ENCODE measurements at places on chromosomes 7 and 10.

DNA sequence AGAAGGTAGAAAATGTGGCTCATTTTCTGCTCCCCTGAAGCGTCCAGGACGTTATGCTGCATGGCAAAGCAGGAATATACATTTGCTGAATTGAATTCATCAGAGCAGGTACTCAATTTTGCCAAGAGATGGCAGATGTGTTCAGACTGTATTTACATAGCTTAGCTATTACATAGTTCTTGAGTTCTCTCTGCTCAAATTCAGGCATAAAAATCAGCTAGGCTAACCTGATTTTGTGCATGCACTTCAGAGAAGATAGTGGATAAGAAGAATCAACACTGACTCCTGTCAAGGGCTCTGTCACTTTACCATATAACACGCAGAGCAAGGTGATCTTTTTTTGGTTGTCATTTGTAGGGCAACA is 209.2 kb upstream of the FAM3C start:
- DNase-seq: no peak

- no peak for DNase-seq
Observed at GRCh38 chr7:101985903-101986734, 168.7 kb downstream of the CUX1 start.

DNA sequence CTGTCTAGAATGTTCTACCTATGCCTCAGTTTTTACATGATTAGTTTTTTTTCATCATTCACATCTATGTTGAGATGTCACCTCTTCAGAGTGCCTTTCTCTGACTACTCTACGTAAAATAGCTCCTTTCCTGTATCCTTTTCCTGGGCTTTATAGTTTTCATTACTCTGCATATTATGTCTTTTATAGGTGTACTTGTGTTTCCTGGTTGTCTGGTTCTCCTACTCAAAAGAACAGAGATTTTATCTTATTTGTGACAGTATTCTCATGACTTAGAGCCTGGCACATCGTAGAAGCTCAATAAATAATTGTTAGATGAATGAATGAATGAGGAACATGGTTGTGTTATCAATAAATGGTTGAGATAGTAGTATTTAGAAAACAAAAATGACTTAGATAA is 17.9 kb downstream of the STEAP1 start:
- no peak for DNase-seq

DNA sequence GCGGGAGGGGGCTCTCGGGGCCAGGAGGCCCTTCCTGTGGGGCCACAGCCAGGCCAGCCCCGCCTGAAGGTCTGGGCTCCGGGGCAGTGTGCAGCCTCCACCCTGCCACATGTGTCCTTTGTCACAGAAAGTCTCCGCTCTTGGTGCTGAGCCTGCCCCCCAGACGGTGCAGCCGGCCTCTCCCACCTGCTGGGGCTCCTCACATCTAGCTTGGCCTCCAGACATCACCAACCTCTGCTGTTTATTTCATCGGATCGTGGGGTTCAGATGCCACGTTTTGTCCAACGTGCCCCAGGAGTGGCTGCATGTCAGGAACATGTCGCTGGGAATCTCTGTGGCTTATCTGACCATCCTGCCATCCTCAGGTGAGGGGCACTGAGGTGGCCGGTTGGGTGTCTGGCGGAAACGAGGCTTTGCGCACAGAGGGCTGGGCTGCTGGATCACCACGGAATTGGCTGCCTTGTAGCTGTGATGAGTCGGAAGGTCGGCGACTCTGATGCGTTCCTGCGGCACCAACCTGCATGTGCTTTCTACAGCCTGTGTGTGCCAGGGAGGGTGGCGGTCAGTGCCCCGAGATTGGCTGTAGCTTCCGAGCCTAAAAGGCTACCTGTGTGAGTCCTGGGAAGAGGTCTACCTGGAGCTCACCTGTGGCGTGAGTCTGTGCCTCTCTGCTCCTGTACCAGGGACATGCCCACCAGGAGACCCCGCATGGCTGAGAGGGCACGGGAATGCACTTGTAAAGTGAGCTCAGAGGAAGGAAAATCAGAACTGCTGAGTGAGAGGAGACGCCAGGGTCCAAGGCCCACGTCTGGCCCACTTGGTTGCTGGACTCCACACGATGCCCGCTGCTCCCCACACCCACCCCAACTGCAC is 316.4 kb downstream of the DNAJB6 start:
- DNase-seq: no peak

GRCh38 chr7:135853499-135853898 is 104.9 kb upstream of the FAM180A start:
- no peak for DNase-seq

DNA sequence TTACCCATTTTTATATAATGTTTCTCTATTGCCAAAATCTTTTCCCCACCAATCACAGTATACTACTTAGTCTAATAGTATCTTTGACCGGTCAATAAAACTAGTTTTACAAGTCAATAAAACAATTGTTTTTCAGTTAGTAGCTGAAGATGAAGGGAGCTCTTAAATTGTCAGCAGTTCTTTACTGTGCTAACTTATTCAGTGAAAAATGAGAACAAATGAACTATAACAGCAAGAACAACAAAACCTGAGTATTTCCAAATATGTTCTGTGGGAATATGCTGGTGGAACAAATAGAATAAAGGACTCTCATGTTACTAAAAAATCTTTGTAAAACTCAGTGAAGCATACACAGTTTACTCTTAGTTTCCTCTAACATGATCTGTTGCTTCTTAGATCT is 134.0 kb downstream of the SEMA3D start:
- DNase-seq: no peak

DNA sequence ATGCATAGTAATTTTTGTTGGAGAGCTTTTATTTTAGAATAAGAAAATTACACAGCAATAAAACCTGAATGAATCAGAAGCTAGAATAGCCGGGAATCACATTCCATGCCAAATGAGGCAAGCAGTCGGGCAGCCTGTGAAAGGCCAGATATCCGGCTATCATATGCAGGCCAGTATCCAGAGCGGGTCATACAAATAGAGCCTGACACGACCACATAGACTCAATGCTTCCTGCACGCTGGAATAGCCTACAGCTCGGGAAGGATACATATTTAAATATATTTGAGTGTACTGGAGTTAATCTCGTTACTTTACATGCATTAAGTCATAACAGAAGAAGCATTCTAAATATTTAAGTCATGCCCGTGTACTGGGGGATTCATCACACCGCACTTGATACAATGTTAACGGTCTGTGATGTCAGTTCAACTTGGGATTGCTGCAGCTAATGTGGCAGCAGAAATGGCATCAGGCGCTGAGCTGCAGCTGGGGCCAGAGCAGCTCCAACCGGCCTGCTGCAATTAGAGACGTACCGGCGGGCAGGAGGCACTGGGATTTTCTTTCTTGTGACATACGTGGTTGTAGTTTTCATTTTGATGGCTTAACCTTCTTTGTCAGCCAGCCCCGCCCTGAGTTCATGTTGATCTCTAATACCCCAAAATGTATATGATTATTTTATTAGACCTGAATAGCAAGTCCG is 112.0 kb downstream of the EBF3 start:
- no peak for DNase-seq

DNA sequence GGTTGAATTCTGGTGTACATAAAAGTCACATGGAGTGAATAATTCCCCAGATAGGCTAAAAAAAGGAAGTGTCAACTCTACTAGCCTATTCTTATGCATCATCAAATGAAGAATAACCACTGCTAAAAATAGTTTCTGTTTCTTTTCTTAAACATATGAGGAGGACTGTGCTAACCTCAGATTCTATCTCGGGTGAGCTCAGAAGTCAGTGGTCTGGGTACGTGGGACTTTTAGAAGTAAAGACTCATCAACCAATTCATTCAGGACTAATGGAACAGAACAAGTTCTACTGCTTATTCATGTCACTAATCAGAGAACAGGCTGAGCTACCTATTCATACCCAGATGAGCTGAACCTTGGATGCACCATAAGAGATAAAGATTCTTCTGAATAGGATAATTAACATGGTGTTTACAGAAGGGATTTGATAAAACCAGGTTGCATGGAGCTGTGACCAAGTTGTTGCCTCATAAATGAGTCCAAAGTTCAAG is 9.5 kb upstream of the ASAH2 start:
- DNase-seq: peak; percentile 44

GRCh38 chr7:91378131-91378530 is 113.9 kb downstream of the FZD1 start:
- no peak for DNase-seq

GRCh38 chr7:12771378-12771877 is 84.0 kb downstream of the ARL4A start:
- DNase-seq: no peak

- DNase-seq: no peak
Observed at GRCh38 chr7:36984041-36984521, 259.8 kb upstream of the AOAH start.

DNA sequence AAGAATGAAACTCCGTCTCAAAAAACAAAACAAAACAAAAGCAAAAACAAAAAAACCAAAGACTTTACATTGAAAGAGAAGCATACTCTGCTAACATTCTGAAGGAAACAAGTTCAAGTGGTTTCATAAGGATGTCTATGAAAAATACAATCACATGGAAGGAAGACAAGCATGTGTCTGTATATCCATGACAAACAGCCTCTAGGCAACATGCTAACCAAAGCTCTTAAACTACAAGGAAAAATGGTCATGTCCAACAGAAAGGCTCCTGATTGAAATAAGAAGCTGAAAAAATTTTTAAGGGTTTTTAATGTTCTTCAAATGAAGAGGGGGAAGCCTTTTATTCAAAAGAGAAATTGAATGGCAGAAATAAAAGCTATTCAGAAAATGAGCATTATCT is 64.9 kb downstream of the UBE2H start:
- no peak for DNase-seq

GRCh38 chr10:60466267-60467201 is 76.9 kb upstream of the ANK3 start:
- DNase-seq: no peak

DNA sequence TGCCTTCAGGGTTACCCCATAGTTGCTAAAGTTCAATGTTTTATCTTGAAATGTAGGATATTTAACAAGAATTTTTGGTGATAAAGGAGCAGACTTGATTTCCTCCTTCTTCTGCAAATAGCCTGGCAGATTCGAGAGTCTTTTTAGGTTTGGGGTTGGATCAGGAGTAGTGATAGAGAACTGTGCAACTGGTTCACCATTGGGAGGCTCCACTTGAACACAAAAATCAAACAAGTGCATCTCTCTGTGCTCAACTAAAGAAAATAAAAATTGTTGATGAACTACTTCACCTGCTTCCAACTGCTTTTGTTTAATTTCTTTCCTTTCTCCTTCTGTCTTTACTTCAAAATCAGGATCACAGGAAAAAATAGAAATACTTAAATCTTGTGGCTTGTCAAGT is 58.5 kb downstream of the MACC1 start:
- no peak for DNase-seq

- DNase-seq: no peak
Observed at GRCh38 chr10:46033602-46034011, 3.2 kb upstream of the NCOA4 start.

GRCh38 chr10:24518981-24519597 is 204.6 kb downstream of the ARHGAP21 start:
- peak; percentile 49 for DNase-seq

DNA sequence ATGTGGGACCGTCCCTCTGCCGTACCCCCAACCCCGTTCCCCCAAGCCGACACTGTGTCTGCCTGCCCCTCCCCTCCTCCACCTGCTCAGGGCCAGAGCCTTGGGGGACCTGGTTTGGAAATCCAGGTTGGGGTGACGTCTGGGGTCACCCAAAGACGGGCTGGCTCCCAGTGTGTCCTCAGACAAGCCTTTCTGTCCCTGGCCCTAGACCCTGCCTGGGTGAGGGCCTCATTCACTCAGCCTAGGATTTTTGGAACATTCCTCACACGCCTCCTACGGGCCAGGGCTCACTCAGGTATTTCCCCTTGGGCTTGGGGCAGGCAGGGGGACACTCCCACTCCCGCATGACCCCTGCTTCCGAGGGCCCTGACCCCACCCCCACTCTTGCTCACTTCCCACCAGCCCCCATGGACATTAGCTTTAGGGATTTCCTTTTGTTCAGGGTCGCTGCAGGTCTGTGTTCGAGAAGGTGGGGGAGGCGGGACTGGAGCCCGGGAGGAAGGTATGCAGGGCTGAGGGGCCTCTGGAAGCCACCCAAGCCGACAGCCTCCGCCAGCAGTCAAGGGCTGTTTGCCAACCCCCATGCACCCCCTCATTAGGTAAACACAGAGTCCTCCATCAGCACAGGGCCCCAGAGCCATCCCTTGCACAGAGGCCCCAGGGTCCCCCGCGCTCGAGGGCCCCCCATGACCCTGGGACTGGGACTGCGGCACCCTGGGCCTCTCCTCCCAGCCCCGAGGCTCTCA is 35.1 kb downstream of the PDGFA start:
- no peak for DNase-seq

- no peak for DNase-seq
Observed at GRCh38 chr7:78299088-78299487, 500.5 kb downstream of the PHTF2 start.

GRCh38 chr7:152312316-152312715 is 123.5 kb downstream of the KMT2C start:
- no peak for DNase-seq

GRCh38 chr10:128908099-128908498 is 558.9 kb upstream of the MGMT start:
- DNase-seq: peak; percentile 24

Data from activated CD4-positive, alpha-beta T cell treated with anti-CD3 and anti-CD28 coated beads, Interleukin-10, Interleukin-2, amounts not matched to agents 100 ng/mL and 50 ng/mL, durations not matched to agents 16 hours and 8 hours (primary cell).